ENCODE measurements at places on chromosomes 11 and 22.

GRCh38 chr11:99419991-99420390, 399.2 kb downstream of the CNTN5 start:
- DNase-seq, result no peak

DNA sequence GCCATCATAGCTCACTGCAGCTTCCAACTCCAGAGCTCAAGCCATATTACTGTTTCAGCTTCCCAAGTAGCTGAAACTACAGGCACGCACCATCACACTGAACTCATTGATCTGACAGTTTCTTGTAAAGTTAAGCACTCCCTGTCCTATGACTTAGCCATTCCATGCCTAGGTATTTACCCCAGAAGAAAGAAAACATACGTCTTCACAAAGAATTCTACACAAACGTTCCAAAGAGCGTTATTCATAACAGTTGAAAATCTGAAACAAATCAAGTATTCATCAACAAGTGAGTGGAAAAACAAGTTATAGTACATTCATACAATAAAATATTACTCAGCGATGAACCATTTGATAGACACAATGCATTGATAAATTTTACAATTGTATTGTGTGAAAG, 7.8 kb upstream of the NLRP10 start:
- no peak for DNase-seq

DNA sequence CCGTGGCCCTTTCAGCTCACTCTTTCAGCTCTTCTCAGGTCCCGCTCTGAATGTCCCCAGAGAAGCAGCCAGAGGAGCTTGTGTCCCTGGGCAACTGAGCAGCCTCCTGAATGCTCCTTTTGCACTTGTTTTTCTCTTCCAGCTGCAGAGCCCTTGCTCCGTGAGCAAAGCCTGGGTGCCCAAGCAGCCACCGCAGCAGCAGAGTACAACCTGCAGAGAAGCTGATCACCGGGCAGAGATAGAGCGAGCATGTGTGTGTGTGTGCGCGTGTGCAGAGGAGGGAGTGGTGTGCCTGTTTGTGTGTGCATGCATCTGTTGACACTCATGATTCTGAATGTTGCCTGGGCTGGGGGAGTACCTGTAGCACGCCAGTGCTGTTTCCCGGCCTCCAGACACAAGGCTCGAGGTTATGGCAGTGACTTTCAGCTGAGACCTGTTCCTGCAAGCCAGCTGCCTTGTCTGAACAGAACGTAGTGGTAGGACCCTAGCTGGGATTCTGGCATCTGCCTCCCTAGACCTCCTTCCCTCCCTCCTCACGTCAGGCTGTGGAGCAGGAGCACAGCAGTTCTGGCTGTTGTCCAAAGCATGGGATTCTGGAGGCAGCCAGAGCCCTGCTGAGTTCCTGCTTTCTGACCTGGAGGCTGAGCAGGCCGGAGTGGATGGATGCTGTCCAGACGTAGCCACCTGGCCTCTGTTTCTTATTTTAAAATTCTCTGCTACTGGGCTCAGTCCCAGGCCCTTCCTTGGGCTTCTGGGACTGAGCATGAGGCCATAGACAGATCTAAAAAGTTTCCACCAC, 4.5 kb upstream of the MAPK8IP1 start:
- DNase-seq, result no peak

- no peak for DNase-seq
These were observed 28.9 kb downstream of the AP1B1 start for GRCh38 chr22:29359469-29359868.

DNA sequence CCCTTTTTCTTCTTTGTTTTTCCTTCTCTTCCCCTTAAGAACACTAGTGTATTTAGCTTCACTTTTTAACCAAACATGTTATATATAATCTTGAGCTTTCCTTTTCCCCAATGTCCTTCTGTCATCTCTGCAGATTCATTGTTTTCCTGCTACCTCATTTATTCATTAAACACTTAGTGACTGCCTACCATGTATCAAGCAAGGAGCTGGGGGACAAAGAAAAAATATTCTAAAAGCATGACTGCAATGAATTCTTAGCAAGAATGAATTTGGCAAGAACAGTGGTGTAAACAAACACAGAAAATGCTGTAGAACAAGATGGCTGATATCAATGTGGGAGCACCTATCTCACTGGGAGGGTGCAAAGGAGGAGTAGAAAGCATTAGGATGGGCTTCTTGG, 247.0 kb upstream of the CCDC90B start:
- no peak for DNase-seq

DNA sequence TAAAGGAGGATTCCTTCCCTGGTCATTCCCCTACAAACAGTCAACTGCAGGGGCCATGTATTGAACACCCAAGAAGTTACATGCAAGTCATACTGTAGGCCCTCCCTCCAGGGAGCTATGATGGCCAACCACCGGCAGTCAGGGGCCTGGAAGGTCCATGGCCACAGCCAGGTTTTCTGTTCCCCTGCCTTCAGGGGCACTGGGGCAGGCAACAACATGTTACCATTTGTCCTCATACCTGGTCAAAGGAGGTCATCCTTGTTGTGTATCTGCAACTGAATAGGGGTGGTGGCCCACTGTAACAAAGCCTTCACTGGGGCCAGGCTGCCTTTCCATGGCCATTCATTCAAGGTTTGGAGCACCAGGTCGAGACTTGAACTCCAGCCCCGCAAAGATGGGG, 433.6 kb downstream of the DYNC2H1 start:
- DNase-seq, result no peak

GRCh38 chr22:50296658-50297490, 10.6 kb downstream of the PLXNB2 start:
- DNase-seq, result no peak

DNA sequence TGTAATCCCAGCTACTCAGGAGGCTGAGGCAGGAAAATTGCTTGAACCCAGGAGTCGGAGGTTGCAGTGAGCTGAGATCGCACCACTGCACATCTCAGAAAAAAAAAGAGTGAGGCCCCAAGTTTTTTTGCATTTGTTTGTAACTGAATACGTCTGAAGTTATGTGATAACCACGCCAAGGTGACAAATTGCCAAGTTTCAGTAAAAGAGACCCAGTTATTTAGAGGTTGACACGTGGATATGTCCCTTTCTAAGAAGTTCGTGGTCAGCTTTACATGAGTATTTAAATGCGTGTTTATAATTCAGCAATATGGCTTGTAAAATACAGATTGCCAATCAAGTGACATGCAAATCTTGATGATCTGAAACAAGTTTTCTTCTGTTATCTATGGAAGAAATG, 8.0 kb downstream of the PPARA start:
- DNase-seq, result no peak

GRCh38 chr22:19798891-19799293, 38.3 kb downstream of the TBX1 start:
- DNase-seq, result no peak

DNA sequence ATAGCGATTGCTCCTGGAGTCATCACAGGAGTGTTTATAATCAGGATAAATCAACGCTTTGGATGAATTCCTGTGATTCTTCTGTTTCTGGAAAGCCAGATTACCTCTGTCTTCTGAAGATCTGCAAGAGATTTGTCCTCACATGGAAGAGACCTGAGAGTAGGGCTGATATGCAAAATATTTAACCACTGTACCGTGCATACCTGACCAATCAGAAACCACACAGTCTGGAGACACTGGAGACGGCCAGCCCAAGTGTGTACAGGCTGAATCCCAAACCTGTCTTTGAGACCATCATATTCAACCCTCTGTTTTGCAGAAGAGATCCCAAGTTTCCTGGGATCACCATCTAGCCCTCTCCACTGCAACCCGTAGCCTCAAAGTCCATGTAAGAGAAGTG, 50.4 kb upstream of the WT1 start:
- DNase-seq, result no peak

DNA sequence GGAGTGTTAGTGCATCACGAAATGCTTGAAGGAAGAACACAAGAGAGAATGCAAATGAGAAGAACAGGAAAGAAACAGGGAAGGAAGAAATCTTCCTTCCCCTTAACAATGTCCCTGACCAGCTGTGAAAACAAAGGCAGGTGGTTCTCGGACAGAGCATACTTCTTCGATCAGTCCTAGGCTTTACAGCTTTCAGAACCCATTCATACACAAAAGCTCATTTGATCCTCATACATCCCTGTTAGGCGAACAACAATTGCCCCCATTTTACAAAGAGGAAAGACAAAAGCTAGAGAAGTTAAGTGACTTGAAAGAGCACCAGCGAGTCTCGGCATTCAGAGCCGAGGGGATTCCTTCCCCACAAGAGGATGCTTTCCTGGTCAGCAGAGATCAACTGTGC, 57.2 kb upstream of the LRRC55 start:
- no peak for DNase-seq

DNA sequence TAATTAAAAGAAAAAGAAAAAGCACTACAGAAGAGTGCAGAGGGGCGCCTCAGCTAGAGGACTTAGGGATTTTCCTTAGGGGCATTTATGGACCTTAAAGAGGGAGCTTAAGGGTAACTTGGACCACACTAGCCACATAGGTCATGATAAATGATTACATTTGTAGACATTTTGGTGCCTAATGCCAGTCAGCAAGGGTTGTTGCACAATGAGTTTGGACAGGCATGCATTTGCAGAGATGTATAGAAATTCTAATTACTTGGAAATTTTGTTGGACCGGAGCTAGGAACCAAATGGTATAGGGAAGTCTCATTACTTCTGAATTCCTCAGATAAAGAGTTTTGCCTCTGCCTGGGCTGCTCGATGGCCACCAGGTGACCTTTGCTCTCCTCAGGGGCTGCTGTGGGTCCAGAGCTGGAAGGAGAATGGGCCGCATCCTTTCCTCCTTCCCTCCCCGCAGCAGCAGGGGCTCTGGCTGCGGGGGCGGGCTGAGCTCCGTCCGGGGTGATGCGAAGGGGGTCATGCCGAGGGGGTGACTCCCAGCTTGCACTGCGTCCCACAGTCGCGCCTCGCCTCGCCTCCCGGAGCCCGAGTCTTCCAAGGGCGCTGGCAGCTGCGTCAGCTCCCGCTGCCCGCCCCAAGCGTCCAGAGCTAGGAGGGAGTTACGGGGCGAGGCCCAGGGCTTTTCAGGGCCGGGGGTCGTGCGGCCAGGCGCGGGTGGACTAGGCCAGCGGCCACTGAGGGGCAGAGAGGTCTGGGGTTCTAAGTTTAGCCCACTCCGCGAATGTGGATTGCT, 20.3 kb upstream of the MALAT1 start:
- no peak for DNase-seq

DNA sequence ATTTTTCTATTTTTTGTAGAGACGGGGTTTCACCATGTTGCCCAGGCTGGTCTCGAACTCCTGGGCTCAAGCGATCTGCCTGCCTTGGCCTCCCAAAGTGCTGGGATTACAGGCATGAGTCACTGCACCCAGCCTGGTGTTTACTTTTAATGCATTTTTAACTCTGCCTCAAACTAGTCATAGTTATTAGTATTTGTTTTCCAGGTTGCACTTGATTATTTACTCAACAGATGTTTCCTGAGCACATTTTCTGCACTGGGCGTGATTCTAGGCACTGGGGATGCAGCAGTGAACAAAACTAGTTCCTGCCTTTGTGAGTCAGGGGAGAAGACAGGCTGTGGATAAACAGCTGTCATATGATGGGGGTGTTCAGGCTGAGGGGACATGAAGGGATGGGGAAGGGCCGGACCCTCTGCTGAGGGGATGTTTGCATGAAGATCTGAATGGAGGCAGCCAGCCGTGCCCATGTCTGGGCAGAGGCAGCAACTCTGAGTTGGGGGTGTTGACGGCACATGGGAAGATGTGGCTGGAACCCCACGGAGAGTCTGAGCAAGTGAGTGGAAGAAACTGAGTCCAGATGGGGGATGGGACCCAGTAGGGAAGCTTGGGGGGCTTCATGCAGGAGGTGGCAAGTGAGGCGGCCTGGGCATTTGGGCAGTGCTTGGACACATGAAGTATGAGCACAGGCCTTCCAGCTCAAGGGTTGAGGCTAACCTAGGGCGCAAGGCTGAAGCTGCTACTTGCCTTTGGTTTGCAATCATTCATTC, 34.4 kb downstream of the MPPED1 start:
- DNase-seq, result no peak

DNA sequence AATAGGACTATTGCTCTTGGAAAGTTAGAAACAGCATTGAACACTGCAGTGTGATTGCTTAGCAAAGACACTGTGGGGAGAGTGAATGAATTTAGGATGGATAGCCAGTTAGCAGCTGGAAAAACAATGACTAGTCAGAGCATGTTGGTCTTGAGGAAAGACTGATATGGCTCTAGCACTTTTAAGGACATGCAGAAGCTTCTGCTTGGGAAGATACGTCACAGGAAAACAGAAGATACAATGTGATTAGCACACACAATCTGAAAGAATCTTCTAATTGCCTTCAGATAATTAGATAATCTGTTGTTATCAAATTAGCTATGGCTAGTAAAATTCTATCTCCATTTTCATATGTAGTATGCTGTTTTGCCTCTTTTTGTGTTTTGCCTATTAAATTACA, 530.7 kb upstream of the CHORDC1 start:
- no peak for DNase-seq

All from activated CD4-positive, alpha-beta T cell treated with anti-CD3 and anti-CD28 coated beads for 48 hours (primary cell).